ENCODE measurements at places on chromosomes 11 and 22. TPM values are rescaled to one million over a fixed set of nuclear protein-coding genes. Genes with fewer than 3 reads are reported as not detected.
A peak's percentile ranks its signal among the peaks of the same experiment; 100 is the strongest.

Gene F2
- 21.8 TPM for total RNA-seq

Gene A4GALT
- 0.47 TPM for total RNA-seq

Gene CHRNA10
- 2.8 TPM for total RNA-seq

Gene GAL3ST1
- 21.6 TPM for total RNA-seq

Gene FERMT3
- total RNA-seq, result 5.9 TPM

Gene DDX10
- total RNA-seq, result 31.9 TPM

Gene MYBPC3
- 0.10 TPM for total RNA-seq

Gene RAB38
- 15.6 TPM for total RNA-seq

Gene ADM2
- total RNA-seq, result 3.2 TPM

Gene TESMIN
- 26.6 TPM for total RNA-seq

DNA sequence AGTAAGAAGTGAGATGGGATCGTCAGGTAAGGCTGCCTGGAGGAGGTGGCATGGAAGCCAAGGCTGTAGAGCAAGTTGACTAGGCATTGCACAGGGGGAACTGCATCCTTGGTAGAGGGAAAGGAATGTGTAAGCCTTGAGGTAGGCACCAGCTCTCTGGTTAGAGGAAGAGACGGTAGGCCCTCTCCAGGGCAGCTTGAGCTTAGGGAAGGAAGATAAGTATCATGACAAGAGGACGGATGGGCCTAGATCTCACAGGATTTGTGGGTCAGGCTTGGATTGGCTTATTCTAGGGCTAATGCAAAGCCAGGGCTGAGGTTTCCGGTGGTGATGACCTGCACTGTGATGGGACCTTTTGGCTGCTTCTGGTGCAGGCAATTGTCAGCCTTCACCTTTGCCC lies 1035.8 kb downstream of the TBC1D22A start:
- H3K27ac ChIP-seq, result no peak overlapping the region
- no peaks in the 10 kb centered on the region for H3K36me3 ChIP-seq
- no peaks in the 10 kb centered on the region for H3K27me3 ChIP-seq
- H3K4me1 ChIP-seq, result no peaks in the 10 kb centered on the region
- H3K4me3 ChIP-seq, result no peak overlapping the region

GRCh38 chr11:66541892-66542291 lies 4.0 kb downstream of the ZDHHC24 start:
- H3K36me3 ChIP-seq, result peaks cover 12% of the 10 kb centered on the region
- peaks cover 9% of the 10 kb centered on the region for H3K4me1 ChIP-seq
- no peaks in the 10 kb centered on the region for H3K27me3 ChIP-seq
- no peak overlapping the region for H3K27ac ChIP-seq
- no peak for DNase-seq

- H3K27me3 ChIP-seq, result no peaks in the 10 kb centered on the region
- no peak overlapping the region for H3K4me3 ChIP-seq
- peaks cover 14% of the 10 kb centered on the region for H3K4me1 ChIP-seq
- no peaks in the 10 kb centered on the region for H3K36me3 ChIP-seq
- no peak overlapping the region for H3K27ac ChIP-seq
Measured at GRCh38 chr11:44760477-44760872, 33.7 kb downstream of the TSPAN18 start.

- H3K27ac ChIP-seq, result no peak overlapping the region
- no peaks in the 10 kb centered on the region for H3K36me3 ChIP-seq
- H3K4me3 ChIP-seq, result no peak overlapping the region
- H3K4me1 ChIP-seq, result no peaks in the 10 kb centered on the region
- no peak for DNase-seq
Measured at GRCh38 chr22:48456449-48456848, 1371.2 kb downstream of the BRD1 start.

GRCh38 chr11:16591157-16591556 lies 147.3 kb upstream of the C11orf58 start:
- H3K27ac ChIP-seq, result no peak overlapping the region
- no peak overlapping the region for H3K4me3 ChIP-seq
- DNase-seq, result no peak
- no peaks in the 10 kb centered on the region for H3K4me1 ChIP-seq
- no peaks in the 10 kb centered on the region for H3K27me3 ChIP-seq
- peaks cover 1% of the 10 kb centered on the region for H3K36me3 ChIP-seq

- peaks cover 4% of the 10 kb centered on the region for H3K27me3 ChIP-seq
- no peak overlapping the region for H3K27ac ChIP-seq
- no peak overlapping the region for H3K4me3 ChIP-seq
- H3K36me3 ChIP-seq, result no peaks in the 10 kb centered on the region
- no peak for DNase-seq
Measured at GRCh38 chr22:20229916-20230775, 38.0 kb downstream of the RTN4R start.

DNA sequence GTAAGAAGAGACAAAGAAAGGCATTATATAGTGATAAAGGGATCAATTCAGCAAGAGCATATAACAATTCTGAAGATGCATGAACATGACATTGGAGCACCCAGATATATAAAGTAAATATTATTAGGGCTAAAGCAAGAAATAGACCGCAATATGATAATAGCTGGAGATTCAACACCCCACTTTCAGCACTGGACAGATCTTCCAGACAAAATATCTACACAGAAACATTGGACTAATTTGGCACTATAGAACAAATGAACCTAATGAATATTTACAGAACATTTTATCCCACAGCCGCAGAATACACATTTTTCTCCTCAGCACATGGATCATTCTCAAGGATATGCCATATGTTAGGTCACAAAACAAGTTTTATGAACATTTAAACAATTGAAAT lies 633.1 kb downstream of the JRKL start:
- H3K27ac ChIP-seq, result no peak overlapping the region
- no peaks in the 10 kb centered on the region for H3K4me1 ChIP-seq
- DNase-seq, result no peak
- H3K36me3 ChIP-seq, result no peaks in the 10 kb centered on the region
- no peak overlapping the region for H3K4me3 ChIP-seq

DNA sequence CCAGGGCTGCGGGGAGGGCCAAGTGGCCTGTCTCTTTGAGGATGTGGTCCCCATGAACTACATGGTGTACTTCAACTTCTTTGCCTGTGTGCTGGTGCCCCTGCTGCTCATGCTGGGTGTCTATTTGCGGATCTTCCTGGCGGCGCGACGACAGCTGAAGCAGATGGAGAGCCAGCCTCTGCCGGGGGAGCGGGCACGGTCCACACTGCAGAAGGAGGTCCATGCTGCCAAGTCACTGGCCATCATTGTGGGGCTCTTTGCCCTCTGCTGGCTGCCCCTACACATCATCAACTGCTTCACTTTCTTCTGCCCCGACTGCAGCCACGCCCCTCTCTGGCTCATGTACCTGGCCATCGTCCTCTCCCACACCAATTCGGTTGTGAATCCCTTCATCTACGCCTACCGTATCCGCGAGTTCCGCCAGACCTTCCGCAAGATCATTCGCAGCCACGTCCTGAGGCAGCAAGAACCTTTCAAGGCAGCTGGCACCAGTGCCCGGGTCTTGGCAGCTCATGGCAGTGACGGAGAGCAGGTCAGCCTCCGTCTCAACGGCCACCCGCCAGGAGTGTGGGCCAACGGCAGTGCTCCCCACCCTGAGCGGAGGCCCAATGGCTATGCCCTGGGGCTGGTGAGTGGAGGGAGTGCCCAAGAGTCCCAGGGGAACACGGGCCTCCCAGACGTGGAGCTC lies 13.5 kb downstream of the ADORA2A start:
- DNase-seq, result no peak
- no peak overlapping the region for H3K27ac ChIP-seq

- no peaks in the 10 kb centered on the region for H3K4me1 ChIP-seq
- no peak for DNase-seq
- H3K36me3 ChIP-seq, result no peaks in the 10 kb centered on the region
Measured at GRCh38 chr11:45060707-45061106, 85.7 kb upstream of the PRDM11 start.

- no peak overlapping the region for H3K4me3 ChIP-seq
- DNase-seq, result no peak
- H3K27me3 ChIP-seq, result peaks cover 61% of the 10 kb centered on the region
Measured at GRCh38 chr11:2222451-2222850, 47.9 kb downstream of the ASCL2 start.

GRCh38 chr11:2928605-2929530 lies at the start of gene PHLDA2:
Gene PHLDA2 (minus strand): TSS chr11:2929420. CDS start chr11:2929364, 56 bp downstream.
- DNase-seq, result peak; percentile 49
- no peaks in the 10 kb centered on the region for H3K36me3 ChIP-seq
- H3K27ac ChIP-seq, result no peak within 1 kb of the TSS
- H3K27me3 ChIP-seq, result peaks cover 36% of the 10 kb centered on the region

- DNase-seq, result no peak
- H3K27me3 ChIP-seq, result peaks cover 25% of the 10 kb centered on the region
- no peak overlapping the region for H3K27ac ChIP-seq
Measured at GRCh38 chr11:134691985-134692384, 279.9 kb upstream of the B3GAT1 start.

DNA sequence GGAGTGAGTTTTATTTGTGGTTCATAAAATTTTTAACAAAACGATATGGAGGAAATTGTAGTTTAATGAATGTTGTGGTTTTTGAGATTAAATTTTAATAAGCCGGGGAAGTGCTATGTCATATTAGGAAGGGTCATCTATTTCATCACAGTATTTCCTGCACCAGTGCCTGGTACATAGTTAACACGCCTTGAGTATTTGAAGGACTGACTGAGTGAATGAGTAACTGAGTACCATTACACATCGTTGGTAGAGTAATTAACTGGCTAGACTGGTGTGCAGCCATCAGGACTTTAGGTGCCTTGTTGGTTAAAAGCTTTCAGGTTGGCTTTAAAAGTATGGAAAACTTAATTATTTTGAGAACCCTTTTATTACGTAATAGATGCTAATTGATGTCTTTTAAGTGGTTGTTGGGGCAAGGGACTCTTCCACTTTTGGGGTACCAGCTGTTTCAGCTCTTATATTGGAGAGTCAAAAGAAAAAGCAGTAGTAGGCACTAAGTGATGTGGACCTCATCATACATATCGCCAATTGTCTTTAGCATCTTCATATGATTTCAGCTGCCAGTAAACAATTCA lies 101.8 kb downstream of the DDX10 start:
- H3K4me3 ChIP-seq, result no peak overlapping the region
- H3K27ac ChIP-seq, result no peak overlapping the region
- H3K36me3 ChIP-seq, result peaks cover 8% of the 10 kb centered on the region
- peaks cover 3% of the 10 kb centered on the region for H3K4me1 ChIP-seq

DNA sequence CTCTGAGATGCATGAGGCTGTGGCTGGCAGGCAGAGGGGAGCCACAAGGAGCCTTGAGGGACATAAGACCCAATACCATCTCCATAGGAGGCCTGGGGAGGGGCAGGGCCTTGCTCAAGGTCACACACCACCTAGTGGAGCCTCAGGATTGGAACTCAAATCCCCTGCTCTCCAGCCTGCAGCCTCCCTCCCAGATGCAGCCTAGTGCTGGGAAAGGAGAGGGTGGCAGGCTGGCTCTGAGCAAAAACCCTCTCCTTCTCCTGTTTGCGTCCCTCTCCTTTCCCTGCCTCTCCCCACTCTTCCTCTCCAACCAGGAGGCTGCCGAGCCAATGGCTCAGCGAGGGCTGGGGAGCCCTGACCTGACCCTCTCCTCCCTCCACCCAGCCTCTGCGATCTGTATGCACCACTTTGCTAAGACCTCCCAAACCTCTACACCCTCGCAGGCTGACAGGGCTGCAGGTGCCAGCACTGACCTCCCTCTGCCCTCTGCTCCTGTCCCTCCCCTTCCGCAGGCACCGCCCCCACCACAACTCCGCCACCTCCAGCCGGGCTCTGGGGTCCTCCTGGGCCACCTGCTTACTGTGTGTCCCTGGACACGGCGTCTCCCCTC lies 14.7 kb downstream of the IGLL1 start:
- H3K27ac ChIP-seq, result peak overlapping the region; percentile 95
- H3K4me1 ChIP-seq, result peaks cover 37% of the 10 kb centered on the region
- no peaks in the 10 kb centered on the region for H3K36me3 ChIP-seq
- H3K4me3 ChIP-seq, result peak overlapping the region; percentile 76
- DNase-seq, result peak; percentile 53

GRCh38 chr11:98895936-98896335 lies 124.8 kb upstream of the CNTN5 start:
- DNase-seq, result no peak
- H3K4me3 ChIP-seq, result no peak overlapping the region
- no peaks in the 10 kb centered on the region for H3K4me1 ChIP-seq
- no peaks in the 10 kb centered on the region for H3K36me3 ChIP-seq

DNA sequence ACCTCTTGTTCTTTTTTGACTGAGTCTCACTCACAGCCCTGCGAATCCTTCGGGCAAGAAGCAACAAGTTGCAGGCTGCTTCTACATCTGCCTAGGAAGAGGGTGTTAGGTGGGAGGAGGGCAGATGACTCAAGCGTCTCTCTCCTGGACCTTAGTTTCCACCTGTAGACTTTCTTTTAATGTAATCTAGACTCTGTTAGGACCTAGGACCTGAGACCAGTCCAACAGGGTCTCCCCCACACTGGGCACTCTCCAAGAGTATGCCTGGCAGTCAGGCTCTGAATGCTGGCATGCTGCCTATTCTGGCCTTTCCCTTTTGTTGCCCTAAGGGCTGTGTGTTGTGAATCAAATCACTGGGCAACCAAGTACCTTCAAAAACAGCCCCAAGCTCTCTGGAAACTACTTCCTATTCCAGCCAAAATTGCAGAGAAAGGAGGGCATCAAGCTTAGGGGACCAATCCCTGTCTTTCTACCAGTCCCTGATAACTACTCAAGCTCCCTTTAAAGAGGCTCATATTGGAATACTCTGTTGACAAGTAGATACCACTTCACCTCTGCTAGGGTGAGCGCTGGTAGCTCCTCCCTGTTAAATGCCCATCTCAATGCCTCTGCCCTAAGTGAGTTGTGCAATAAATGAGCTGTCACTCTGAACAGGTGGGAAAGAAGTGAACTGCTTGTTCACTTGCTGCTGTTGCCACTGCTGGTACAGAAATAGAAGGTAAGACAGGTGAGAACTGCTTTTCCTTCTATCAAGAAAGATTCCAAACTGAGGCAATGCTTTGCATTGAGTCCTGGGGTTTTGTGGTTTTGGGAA lies at the start of gene BBOX1:
Gene BBOX1 (plus strand): TSS at position 514 of the 814 bp plus-strand sequence. CDS start 14,616 bp downstream, outside the sequence.
- H3K4me1 ChIP-seq, result no peaks in the 10 kb centered on the region
- no peaks in the 10 kb centered on the region for H3K27me3 ChIP-seq
- H3K4me3 ChIP-seq, result no peak within 1 kb of the TSS
- DNase-seq, result no peak
- no peak within 1 kb of the TSS for H3K27ac ChIP-seq

DNA sequence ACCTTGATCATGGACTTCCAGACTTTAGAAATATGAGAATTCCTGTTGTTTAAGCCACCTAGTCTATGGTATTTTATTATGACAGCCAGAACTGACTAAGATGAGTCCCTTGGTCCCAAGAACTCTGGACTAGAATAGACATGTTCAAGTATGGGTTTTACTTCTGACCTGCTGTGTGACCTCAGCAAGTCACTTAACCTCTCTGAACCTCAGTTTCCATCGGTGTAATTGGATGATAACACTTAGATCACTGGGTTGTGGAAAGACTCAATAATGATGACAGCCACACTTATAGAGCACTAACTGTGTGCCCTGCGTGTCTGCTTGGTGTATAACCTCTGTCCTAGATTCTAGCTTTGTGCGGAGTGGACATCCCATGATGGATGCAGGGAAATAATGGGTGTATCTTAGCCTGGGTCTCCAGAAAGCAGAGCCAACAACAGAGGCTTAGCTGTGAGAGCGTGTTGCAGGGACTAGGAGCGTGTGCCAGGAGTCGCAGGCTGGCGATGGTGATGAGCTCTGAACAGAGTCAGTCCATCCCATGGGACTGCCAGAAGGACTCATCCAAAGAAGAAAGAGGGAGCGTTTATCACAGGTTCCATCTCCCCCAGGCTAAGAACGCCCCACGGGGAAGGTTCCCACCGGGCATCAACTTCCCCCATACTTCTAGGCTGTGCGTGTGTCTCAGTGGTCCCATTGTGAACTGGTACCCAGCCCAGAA lies 93.2 kb upstream of the TP53I11 start:
- no peak for DNase-seq
- no peak overlapping the region for H3K4me3 ChIP-seq
- peaks cover 37% of the 10 kb centered on the region for H3K27me3 ChIP-seq
- no peaks in the 10 kb centered on the region for H3K4me1 ChIP-seq
- H3K27ac ChIP-seq, result no peak overlapping the region

Data from progenitor cell of endocrine pancreas (in vitro differentiated cells).